Astrocyte (in vitro differentiated cells and primary cell): ENCODE measurements at places on chromosomes 11 and 22.

- H3K27me3 ChIP-seq, result peaks cover 2% of the 10 kb centered on the region
- H3K4me1 ChIP-seq, result peaks cover 16% of the 10 kb centered on the region
- H3K36me3 ChIP-seq, result no peaks in the 10 kb centered on the region
- no peak for DNase-seq
- no peak overlapping the region for H3K27ac ChIP-seq
- H3K4me3 ChIP-seq, result peak overlapping the region; percentile 34
Measured at GRCh38 chr11:67463680-67464410, 5.2 kb downstream of the TMEM134 start.

DNA sequence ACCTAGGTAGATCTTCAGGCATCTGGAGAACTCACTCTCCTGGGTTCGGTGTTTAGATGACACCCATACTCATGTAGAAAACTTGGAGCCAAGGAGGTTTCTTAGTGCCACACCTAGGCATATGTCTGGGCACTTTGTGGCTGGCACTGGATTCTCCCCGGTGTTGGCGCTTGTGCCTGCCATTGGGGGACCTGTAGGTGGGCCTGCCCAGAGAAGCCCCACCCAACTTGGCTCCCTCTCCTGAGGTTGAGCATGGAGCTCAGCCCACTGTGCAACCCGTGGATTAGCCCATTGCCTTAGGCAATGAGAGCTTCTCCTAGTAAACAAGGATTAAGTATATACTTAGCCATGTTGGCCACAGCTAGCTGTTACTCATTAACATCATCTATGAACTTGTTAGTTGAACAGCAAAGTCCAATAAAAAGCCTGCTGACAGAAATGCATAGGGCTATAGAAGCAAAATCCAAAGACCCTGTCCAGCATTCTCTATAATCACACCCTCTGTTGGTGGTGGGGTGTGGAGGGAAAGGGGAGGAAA, 335.5 kb upstream of the CHORDC1 start:
- H3K27ac ChIP-seq, result no peak overlapping the region
- H3K27me3 ChIP-seq, result no peaks in the 10 kb centered on the region
- H3K36me3 ChIP-seq, result no peaks in the 10 kb centered on the region
- no peak for DNase-seq
- no peaks in the 10 kb centered on the region for H3K4me1 ChIP-seq
- no peak overlapping the region for H3K4me3 ChIP-seq

GRCh38 chr11:94635072-94635471, 67.9 kb downstream of the PIWIL4 start:
- H3K4me3 ChIP-seq, result no peak overlapping the region
- H3K36me3 ChIP-seq, result no peaks in the 10 kb centered on the region
- no peak for DNase-seq
- no peaks in the 10 kb centered on the region for H3K27me3 ChIP-seq
- H3K4me1 ChIP-seq, result no peaks in the 10 kb centered on the region

DNA sequence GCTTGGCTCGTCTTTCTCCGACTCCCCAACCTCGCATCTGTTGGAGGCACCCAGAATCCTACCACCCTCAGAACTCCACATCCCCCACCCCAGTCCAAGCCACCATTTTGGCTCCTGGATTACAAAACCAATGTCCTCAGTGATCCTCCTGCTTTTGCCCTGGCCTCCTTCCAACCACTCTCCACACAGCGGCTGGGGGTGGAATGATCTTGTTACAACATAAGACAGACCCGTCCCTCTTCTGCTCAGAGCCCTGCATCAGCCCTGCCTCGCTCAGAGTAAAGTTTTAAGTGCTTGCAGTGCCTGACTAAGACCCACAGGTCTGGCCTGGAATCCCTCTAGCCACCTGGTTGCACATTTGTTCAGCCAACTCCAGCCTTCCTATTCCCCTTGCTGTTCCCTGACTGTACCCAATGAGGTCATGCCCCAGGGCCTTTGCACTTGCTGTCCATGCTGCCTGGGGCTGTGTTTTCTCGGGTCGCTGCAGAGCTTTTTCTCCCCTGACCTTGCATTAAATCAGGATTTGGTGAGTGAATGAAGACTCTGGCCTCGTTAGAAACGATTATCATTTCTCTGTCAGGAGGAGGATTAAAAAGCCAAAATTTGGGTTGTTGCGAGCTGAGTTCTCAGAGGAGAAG, 67.3 kb downstream of the IGF2 start:
- H3K27ac ChIP-seq, result no peak overlapping the region
- no peak for DNase-seq
- no peak overlapping the region for H3K4me3 ChIP-seq
